ENCODE measurements at places on chromosomes 5 and 9.

- DNase-seq, result peak; percentile 16
Observed at GRCh38 chr9:132857616-132858342, 20.3 kb downstream of the AK8 start.

GRCh38 chr5:168889039-168889438, 309.9 kb upstream of the PANK3 start:
- no peak for DNase-seq

DNA sequence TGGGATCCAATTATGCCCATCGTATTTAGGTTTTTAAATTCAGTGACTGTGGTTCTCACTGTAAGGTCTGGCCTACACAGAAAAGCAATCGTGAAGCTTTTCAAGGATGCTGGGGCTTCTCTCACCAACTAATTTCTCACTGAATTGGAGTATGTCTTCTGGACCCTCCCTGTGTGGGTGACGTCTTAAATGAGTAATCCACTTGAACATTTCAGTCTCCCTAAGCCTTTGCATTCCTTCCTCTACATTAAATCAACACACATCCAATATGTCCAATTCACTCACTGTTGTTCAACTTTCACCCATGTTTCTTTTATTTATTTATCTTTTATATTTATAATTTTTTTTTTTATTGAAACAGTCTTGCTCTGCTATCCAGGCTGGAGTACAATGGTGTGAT, 12.5 kb upstream of the BTF3 start:
- DNase-seq, result no peak

- DNase-seq, result no peak
Observed at GRCh38 chr9:134487066-134487710, 154.4 kb upstream of the COL5A1 start.

- no peak for DNase-seq
Observed at GRCh38 chr5:93151121-93151520, 429.9 kb downstream of the NR2F1-AS1 start.
